ENCODE measurements at places on chromosomes 2 and 18.

DNA sequence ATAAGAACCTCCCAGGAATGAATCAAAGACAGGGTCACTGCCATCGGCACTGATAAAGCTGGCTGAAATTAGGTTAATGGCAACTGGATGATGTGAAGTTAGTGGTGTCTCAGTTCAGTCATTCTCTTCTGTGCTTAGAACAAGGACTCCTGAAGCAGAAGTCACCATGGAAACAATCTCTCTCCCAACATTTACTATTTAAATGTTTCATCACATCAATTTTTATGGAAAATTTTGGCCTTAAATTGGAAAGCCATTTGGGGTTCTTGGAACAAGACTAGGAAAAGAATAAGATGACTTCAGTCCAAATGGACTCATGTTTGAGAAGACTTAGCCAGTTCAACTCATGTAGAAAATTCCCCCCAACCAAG, 15.5 kb upstream of the ARL5A start:
- DNase-seq = no peak

DNA sequence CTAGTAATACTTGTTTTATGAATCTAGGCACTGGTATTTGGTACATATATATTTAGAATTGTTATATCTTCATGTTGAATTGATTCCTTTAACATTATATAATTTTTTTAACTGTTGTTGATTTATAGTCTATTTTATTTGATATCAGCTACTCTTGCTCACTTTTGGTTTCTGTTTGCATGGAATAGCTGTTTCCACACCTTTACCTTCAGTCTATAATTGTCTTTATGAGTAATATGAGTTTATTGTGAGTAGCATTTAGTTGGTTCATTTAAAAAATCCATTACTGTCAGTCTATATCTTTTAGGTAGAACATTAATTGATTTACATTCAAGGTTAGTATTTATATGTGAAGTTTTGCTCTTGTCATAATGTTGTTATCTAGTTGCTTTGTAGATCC, 58.6 kb downstream of the SMCHD1 start:
- DNase-seq = no peak

DNA sequence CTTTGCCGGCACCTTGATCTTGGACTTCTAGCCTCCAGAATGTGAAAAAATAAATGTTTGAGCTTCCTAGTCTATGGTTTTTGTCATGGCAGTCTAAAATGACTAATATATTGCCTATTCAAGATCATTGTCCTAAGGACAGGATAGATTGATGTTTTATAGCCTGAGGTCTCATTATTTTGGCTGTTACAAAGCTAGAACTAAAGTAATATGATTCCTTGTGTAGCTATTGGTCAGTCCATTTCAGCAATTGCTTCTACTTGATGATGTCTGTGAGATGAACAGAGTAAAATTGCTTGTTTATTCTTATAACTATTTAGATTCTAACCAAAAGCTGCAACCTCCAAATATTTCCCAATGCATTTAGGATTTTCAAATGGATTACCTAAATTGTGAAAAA, 145.0 kb downstream of the HRH4 start:
- DNase-seq = no peak

DNA sequence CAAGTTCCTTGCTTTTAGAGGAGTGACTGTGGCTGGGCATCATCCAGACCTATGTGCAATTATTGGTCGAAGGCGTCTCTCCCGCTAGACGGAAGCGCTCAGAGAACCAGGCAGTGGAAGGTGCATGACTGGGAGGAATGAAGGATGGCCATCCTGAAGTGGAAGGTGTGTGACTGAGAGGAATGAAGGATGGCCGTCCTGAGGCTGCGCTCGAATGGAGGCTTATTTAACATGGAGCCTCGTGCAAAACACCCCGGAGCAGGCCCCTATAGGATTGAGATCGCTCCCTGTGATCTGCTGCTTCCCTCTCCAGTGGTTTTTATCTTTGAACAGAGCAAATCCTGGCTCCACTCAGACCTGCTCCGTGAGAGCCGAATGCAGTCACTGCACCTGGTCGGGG, 140.2 kb upstream of the ID2 start:
- no peak for DNase-seq

DNA sequence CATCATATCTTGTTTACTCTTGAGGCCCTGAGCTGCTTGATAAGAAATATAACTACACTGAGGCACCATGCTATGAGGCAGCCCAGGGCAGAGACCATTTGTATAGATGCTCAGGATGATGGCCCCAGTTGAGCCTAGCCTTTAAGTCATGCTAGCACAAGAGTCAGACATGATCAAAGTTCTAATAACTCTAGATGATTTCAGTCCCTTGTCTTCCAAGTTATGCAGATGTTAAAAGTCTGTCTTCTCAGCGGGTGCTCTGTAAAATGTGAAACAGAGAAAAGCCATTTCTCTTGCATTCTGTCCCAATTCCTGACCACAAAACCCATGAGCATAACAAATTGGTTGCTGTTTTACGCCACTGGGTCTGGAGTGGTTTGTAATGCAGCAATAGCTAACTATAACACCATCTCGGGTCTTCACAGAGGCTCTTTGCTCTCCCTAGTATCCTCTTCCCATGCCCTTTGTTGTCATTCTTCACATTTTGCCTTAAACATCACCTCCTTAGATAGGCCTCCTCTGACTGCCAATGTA, 49.6 kb downstream of the NXPH2 start:
- DNase-seq = no peak

DNA sequence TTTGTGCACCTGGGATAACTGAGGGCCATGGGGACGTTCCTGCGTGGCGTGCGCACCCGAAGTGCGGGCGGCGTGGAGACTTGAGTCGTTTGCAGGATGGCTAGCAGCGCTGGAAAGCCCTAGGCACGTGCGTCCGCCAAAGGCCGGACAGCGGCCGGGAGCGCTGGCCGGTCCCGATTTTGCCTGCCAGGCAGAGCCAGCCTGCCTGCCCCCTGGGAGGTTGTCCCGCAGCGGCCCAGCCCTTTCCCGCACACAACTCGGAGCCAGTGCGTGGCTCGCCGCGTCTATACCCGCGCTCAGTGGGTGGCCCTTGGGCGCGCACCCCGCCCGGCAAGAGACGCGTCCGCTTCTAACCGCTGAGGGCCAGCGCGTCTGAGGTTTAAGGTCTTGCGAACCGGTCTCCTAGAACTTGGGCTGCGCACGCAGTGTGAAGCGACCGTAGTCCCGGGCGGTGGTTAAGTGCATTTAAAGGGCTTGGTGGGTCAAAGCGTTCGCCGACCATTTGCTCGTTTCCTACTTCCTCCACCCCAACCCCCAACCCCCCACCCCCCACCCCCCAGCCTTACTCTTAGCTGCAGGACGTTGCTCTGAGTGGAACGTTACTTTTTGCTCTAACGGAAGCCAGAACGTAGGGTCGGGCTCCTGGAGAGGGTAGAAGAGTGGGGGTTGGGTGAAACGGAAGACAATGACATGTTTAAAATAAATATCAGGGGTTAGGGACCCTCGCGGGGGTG, 627 bp downstream of the CDCA7 start:
- DNase-seq = no peak

DNA sequence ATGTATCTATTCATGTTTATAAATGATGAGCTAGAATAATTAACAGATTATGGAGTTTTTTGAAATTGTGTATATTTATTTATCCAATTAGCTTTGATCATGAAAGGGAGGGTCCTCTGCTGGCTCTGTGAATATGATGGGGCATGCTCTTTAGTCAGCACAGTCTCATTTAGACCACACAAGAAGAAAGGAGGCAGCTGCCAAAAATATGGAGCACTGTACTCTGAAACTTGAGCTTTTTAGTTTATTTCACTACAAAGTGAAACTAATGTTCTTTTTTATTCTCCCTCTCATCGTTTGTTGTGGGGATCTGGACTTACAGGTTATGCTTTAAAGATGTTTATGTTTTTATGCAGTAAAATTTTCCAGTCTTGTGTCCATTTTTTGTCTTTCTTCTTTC, 266.9 kb upstream of the GULP1 start:
- no peak for DNase-seq

DNA sequence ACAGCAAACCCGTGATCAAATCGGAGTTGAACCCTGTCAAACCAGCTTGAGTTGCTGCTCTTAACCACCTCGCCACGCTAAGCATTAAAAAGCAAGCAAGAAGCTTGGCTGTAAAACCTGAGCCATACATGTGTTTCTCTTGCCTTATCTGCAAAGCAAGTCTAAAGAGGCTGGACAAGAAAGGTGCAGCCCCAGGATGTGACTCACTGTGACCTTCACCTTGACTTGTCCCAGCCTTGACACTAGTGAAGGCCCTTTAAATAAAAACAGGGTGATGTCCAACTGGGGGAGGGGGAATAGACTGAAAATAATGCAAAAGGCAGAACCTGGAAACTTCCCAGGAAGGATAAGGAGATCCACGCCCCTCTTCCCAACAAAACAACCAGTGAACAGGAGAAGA, 127.6 kb upstream of the NPAS2 start:
- no peak for DNase-seq

All from NCI-H1417 treated with DMSO at 0.1 percent for 48 hours (cell line).